ENCODE measurements at places on chromosomes 2 and 18.

GRCh38 chr18:49022311-49023161, 71.8 kb upstream of the SMAD7 start:
- DNase-seq: no peak

DNA sequence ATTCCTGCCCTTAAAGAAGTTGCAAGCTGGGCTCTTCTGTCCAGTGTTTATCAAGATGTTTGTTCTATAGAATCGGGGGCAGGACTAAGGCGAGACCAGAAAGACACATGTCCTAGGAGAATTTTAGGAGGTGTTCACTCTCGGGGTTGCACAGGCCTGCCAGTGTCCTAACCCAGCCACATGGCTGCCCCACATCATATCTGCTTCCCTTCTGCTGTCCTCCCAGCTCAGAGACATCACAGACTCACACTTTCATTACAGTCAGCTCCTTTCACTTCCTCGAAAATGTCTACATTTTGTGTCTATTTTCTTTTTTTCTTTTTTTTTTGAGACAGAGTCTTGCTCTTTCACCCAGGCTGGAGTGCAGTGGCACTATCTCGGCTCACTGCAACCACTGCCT, 10.7 kb upstream of the MRO start:
- no peak for DNase-seq

- DNase-seq: peak; percentile 52
Measured at GRCh38 chr18:65788373-65788772, 37.6 kb downstream of the CDH7 start.

DNA sequence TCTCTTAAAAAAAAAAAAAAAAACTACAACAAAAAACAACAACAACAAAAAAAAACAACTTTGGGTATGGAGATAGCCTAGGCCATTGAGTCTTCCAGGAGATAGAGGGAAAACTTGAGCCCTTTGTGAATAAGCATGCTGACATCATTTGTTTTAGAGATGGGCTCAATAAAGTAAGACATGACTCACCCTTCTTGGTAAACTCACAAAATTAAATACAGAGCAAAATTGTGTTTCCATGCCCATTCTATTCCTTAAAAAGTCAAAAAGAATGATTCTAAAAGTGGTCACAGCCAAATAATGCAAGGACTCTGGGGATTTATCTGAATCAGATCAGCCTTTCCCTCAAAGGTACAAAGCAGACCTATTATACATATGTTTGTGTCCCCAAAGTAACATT, 117.4 kb downstream of the ETAA1 start:
- DNase-seq: no peak
